ENCODE measurements at places on chromosomes 16 and 17.

GRCh38 chr17:19248151-19248927, 11.2 kb downstream of the EPN2 start:
- DNase-seq: no peak

DNA sequence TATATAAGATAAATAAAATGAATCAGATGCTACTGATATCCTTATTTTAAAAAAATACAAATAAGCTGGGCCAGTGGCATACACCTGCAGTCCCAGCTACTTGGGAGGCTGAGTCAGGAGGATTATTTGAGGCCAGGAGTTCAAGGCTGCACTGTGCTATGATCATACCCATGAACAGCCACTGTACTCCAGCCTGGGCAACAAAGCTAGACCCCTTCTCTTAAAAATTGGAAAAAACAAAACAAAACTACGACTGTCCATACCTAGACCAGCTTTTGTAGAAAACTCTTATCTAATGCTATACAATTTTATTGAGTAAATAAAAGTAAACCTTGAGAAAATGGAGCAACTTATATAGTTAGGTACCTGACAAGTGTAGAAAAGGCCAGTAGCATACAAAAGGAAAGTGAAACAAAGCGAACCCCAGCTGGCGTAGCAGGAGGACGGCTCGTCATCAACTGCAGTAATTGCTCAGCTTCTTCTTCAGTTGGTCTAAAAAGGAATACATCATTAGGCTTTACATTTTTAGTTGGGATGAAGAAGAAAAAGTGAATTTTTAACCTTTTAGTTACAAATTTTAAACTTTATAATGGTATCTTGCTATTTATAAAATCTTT, 23.6 kb downstream of the INTS2 start:
- DNase-seq: no peak

GRCh38 chr16:59370717-59371116, 636.6 kb upstream of the GOT2 start:
- DNase-seq: no peak

DNA sequence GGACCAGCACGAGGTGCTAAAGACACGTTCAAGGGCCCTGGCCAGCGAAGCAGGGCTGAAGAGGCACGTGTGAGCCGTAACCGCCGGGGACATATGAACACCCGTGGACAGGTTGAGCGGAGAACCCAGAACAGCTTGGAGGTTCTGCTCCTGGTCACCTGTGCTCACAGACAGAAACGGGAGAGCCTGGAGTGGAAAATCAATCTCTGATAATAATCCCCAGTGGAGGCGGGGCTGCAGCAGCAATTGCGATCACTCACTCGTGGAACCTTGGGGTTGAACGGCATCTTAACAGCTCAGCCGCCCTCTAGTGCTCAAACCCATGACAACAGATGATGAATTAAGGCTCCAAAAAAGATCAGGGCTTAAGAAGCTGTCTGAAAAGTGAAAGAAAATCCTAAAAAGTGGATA, 25.6 kb downstream of the WIPI1 start:
- no peak for DNase-seq

DNA sequence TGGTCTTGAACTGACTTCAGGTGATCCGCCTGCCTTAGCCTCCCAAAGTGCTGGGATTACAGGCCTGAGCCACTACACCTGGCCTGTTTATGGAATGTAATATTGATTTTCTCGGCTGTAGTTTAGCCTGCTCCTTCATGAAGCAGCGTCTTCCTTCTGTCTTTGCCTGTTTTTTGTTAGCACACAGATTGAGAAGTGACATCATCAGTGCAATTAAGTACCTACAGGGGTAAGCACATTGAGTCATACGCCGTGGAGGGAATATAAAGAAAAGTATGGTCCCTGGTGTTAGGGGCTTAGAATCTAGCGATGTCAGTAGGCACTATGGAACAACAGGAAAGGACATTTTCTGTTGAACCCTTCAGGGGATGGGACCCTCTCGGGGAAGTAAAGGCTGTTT, 48.7 kb upstream of the SEC14L1 start:
- no peak for DNase-seq

GRCh38 chr17:49707246-49707607, 537 bp downstream of the SLC35B1 start:
- no peak for DNase-seq

DNA sequence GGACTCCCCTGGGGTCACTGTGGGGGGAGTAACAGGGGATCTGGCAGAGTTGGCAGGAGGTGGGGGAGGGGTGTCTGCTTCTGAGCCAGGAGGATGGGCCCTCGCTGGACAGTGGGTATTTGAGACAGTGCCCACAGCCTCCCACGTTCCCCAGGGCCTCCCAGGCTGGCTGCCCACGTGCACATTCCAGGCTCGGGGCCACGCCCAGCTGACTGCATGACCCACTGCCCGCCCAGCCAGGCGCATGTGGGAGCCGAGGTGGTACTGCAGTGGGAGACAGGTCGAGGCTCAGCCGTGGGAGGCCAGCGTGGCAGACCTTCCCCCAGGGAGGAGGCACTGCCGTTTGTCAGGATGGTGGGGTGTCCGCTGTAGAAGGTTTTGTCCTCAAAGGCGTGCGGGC, 38.8 kb downstream of the BAHCC1 start:
- DNase-seq: no peak

DNA sequence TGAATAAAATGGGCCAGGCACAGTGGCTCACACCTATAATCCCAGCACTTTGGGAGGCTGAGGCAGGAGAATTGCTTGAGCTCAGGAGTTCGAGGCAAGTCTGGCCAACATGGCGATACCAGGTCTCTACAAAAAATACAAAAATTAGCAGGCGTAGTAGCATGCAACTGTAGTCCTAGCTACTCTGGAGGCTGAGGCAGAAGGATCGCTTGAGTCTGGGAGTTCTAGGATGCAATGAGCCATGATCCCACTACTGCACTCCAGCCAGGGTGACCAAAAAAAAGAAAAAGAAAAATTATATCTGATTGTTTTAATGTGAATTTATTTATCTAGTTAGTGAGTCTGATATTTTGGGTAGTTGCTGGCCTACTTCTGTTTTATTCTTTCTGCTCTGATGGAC, 7.0 kb downstream of the IL34 start:
- no peak for DNase-seq

GRCh38 chr16:62963846-62964245, 927.6 kb upstream of the CDH8 start:
- DNase-seq: no peak

DNA sequence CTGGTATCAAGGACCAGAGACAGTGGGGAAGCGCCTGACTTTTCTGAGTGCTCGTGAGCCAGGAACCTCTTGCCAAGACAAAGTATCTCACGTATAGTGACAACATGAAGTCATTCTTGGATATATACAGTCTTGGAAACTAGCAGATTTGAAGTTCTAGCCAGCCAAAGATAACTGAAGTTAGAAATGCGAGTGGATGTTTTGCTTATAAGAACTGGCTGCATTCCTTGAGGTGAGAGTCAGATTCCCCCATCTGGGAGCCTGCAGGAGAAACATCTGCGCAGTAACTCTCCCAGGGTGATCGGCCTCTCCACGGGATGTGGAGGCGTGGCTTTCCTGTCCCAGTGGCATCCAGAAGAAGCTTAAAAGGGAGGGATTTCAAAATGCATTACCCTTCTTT, 89.8 kb downstream of the SHISA6 start:
- DNase-seq: no peak

DNA sequence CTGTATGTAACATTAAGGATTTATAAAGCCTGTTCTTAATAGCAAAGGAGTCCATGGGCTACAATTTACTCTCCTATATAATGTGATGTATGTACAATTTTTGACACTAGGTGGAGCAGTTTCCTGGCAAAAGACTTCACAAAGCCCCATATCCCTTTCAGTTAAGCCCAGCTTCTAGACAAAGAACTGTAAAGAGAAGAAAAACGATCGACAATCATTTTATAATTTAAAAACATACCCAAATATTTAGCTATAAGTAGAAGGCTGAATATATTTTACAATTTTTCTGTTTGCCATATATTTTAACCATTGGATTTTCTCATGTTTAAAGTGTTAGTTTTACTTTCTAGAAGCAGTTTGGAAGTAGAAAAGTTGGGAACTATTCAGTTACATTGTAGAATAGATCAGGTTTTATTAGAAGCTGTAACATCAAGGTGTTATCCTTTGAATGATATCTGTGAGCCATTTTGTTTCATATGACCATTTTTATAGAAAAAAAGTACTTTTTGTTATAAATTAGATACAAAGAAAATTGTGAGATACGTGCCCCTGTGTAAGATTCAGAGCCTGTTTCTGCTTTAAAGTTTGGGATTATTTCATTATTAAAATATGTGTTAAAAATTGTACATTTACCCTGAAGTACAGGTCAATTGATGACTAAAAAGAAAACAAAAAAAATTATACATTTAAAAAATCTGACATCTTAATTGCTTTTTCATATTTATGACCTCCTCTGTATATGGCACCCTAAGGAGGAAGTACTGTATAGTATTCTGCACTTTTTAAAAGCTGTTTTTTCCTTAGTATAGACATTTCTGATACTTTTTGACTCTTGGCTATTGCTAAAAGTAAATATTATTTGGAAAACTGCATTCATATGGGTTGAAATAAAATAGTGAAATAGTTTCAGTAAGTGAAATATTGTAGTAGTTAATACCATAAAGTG, 46.3 kb downstream of the VMP1 start:
- DNase-seq: no peak

DNA sequence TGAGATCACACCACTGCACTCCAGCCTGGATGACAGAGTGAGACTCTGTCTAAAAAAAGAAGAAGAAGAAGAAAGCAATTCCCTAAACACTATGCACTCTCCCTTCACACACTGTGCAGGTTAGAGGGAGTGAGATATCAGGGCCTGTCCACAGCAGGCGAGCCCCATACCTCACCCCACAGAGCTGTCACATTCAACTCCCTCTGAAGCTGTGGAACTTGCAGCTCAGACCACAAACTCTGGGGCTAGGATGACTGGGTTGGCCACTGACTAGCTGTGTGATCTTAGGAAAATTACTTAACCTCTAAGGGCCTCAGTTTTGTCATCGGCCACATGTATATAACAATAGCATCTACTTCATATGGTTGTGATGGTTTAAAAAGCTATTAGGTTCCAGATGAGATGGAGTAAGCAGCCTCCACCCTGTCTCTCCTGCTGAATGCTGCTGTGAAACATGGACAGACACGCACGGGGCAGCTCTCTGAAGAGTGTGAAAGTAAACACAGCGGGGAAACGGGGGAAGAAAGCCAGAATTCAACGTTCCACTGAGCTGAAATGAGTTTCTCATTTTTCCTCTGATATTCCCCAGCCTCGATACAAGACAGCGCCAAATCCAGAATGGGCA, 13.6 kb upstream of the PYY start:
- no peak for DNase-seq

DNA sequence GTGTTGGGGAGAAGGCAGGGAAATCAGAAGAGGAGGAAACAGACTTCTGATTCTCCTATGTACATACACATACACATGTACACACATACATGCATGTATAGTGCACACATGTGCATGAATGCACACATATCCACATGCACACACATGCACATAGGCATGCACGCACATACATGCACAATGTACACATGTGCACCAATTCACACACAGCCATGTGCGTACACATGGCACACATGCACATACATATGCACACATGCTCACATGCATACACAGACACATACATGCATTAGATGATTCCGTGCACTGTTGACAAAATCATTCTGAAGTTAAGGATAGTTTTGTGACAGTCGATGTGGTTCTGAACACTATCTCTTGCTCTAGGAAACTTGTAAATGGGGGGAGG, 214.0 kb upstream of the CDH13 start:
- no peak for DNase-seq

DNA sequence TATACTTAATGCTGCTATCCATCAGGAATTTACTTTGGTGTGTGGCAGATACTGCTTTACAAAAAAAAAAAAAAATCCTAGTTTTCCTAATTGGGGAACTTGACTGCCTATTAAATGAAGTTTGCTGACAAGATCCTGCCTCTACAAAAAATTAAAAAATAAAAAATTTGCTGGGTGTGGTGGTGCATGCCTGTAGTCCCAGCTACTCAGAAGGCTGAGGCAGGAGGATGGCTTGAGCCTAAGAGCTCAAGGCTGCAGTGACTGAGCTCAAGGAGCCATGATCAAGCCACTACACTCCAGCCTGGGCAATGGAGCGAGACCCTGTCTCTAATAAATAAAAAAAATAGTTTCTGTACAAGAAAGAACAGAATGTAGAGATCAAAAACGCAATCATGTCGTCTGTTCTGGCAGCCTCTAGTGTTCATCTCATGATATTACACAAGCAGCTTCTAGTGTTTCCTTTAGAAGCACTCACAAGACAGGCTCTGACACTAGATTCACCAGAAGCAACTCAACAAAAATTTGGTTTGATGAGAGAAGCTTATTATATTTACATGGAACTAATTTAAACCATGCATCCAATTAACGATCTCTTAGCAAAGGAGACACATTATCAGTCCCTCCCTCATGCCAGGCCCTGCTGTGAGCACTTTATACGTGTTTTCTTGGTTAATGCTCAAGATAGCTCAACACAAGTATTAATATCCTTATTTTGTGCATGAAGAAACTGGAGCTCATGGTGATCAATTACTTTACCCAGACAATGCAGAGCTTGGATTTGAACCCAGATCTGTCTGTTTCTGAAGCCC, 6.8 kb upstream of the KRTAP17-1 start:
- DNase-seq: no peak

DNA sequence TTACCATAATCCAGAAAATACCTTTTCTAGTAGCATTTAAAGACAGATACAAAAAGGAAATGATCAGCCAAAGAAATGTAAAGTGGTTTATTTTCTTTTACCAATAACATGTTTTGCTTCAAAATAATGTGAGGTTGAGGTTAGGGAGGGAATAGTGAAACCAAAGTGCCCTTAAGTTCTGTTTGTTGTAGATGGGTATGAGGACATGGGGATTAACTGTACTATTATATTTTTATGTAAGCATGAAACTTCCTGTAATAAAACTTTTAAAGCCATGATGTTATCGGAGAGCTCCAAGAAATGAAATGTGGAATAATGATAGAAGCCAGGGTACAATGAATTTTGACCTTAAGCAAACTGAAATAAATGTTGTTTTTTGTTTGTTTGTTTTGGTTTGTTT, 9.9 kb downstream of the C16orf46 start:
- DNase-seq: no peak

DNA sequence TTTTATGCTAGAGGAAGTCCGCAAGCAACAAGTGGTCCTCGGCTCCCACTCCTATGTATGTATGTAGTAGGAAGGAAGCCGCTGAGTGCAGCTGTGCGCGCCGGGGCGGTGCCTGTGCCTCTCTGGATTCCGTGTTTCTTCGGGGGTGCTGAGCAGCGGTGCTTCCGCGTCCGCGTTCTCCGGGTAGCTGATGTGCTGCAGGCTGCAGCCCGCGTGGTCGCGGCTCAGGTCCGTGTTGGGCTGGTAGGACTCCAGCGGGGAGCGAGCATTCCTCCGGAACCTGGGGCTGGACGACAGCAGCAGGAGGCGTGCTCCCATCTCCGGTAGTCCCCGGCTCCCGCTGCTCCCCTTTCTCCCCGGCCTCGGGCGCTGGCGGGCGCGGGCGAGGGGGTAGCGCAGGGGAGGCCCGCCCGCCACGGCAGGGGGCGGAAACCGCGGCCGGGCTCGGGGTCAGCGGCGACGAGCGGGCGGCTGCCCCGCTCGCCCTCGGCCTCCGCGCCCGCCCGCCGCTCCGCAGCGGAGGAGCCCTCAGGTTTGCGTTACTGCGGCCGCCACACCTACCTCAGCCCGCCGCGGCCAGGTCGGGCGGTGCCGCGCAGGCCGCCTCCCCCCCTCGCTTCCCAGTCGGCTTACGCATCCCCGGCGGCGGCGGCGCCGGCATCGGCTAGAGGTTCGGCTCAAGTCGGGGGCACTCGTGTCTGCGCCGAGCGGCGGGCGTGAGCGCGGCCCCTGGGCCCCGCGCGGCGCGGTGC, 487 bp downstream of the C17orf67 start:
- peak; percentile 4 for DNase-seq

- DNase-seq: no peak
Measured at GRCh38 chr17:12673788-12674187, 8.1 kb downstream of the MYOCD start.
